Activated T-cell treated with anti-CD3 and anti-CD28 coated beads, Interleukin-2, amount 50 U/mL, for 24 hours (primary cell): ENCODE measurements at places on chromosomes 7 and 10.

DNA sequence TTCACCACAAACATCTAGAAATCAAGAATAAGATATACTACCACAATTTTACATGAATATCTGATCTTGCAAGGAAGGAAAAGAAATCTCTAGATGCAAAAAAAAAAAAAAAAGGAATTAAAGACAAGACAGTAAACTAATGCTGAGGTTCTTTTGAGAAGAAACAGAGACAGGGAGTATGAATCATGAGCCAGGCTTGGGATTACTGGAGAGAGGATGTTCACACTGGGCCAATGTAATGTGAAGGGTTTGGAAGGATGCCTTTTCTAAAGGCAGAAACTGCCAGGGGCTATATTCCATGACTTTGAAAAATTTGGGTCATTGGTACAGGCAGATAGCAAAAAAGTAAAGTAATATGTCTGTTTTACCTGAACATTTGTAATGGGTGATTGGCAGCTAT is 573.0 kb upstream of the IGFBP3 start:
- H3K27me3 ChIP-seq = no peaks in the 10 kb centered on the region
- no peak for DNase-seq
- no peak overlapping the region for H3K27ac ChIP-seq
- H3K36me3 ChIP-seq = no peaks in the 10 kb centered on the region
- H3K4me1 ChIP-seq = no peaks in the 10 kb centered on the region

- no peaks in the 10 kb centered on the region for H3K27me3 ChIP-seq
- no peaks in the 10 kb centered on the region for H3K36me3 ChIP-seq
- H3K4me3 ChIP-seq = no peak overlapping the region
- no peak overlapping the region for H3K27ac ChIP-seq
- no peak for DNase-seq
Measured at GRCh38 chr7:34165466-34165865, 260.1 kb downstream of the BMPER start.

DNA sequence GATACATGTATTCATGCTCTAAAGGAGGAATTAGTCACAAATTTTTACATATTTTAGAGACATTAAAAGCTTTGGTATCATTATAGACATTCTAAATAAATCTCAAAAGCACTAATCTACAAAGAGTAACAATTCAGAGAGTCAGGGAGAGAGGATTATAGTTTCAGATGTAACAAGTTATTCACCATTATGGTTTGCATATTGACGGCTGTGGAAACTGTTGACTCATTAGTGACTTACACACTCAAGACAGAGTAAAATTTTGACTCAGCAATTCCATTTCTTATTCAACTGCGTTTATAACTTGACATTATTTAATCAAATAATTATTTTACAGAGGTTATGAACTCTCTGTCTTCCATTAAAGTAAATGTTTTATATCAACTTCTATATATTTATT is 95.4 kb upstream of the SEMA3C start:
- no peak overlapping the region for H3K4me3 ChIP-seq
- DNase-seq = no peak
- no peaks in the 10 kb centered on the region for H3K27me3 ChIP-seq
- H3K4me1 ChIP-seq = no peaks in the 10 kb centered on the region
- H3K27ac ChIP-seq = no peak overlapping the region

- H3K4me1 ChIP-seq = no peaks in the 10 kb centered on the region
- no peak overlapping the region for H3K27ac ChIP-seq
- H3K4me3 ChIP-seq = no peak overlapping the region
- no peaks in the 10 kb centered on the region for H3K36me3 ChIP-seq
Measured at GRCh38 chr10:107340326-107340725, 175.8 kb upstream of the SORCS1 start.

GRCh38 chr10:129917936-129918335 is 46.1 kb downstream of the EBF3 start:
- H3K27me3 ChIP-seq = no peaks in the 10 kb centered on the region
- H3K4me3 ChIP-seq = no peak overlapping the region
- no peak overlapping the region for H3K27ac ChIP-seq
- no peak for DNase-seq
- no peaks in the 10 kb centered on the region for H3K36me3 ChIP-seq

DNA sequence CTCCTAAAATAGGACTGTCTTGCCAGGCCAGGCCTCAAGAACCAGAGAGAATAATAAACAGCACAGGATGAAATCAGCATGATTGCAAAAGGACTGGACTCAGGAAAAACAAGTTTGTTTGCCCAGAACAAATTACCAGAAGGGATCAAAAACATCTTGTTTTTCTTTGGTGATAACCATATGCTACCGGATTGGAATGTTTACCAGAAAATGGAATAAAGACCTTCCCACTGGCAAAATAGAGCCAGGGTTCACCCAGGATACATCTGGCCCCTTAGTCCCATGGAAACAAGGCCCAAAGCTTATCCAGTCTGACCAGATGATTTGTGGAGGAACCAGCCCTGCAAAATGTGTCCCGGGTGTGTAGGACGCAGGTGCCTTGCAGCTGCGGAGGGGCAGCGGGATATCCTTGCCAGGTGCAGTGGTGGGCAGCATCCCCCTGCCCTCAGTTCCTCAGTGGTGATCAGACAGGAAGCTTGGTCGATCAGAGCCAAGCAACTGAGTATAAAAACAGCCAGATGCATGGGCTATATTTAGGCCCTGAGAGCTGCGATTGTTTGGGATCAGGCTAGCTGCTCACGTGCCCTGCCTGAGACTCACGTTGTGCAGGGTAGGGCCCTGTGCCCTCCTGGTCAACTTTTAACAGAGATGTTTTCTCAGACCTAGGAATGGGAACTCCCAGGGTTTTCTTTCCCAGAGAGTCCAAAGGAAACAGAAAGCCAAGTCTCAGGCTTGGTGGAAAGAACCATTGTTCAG is 4.6 kb upstream of the ZNF22 start:
- peaks cover 27% of the 10 kb centered on the region for H3K4me1 ChIP-seq
- no peak overlapping the region for H3K27ac ChIP-seq
- H3K36me3 ChIP-seq = peaks cover 9% of the 10 kb centered on the region
- no peak overlapping the region for H3K4me3 ChIP-seq

DNA sequence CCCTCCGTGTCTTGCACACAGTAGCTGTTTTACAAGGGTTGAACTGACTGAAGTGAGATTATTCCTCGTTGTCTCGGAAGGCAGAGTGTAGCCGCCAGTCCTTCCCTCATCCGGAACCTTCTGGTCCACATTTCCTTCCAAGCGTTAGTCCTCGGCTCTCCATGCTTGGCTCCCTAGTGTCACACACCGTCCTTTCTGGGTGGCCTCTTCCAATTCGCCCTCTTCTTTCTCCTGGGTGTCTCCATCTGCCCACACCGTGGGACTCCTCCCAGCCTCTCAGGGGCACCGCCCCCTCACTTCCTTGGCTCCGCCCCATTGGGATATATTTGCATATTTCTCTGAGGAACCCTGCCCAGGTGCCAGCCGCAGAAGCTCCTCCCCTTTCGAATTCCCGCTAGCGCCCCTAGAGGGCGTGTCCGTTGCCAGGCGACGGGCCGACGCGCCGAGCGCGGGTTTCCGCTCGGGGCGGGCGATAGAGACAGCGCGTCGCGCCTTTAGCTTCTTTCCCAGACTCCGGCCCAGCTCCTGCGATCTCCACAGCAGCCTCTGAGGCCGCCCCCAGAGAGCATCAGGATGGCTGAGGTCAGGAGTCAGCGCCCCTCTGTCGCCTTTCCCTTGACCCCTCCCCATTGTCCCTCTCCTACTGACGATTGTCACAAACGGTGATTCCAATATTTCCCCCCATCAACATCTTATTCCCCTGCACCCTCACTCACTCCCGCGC is at the start of gene CFAP58:
Gene CFAP58, plus strand, starts transcription at position 509 of the 724 bp plus-strand sequence. Its CDS starts 65 bp downstream, at position 574.
- no peaks in the 10 kb centered on the region for H3K4me1 ChIP-seq
- H3K27ac ChIP-seq = peak within 1 kb of the TSS; percentile 67
- DNase-seq = peak; percentile 92
- H3K27me3 ChIP-seq = no peaks in the 10 kb centered on the region

DNA sequence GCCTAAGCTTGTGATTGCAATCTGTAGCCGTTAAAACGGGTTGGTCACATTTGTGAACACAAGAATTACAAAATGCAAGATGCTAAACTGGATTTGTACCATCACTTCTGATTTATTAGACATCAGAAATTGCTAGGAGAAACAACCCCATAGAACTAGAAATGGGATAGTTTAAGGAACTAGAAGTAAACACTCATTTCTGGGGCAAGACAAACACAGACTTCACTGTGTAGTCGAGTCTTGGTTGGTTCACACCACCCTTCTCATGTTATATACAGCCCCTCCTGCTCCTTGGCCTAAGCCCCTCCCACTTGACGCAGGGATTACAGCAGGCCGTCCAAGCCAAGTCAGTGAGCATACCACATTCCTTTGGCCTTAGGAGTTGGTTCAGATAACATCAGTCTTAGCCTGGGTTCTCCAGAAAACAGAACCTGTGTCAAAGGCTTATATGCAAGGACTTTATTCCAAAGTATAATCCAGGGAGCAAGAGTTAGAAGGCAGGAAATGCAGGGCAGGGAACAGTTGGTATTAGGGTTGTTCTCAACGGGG is 2.0 kb upstream of the NRAP start:
- H3K4me3 ChIP-seq = no peak overlapping the region
- H3K4me1 ChIP-seq = peaks cover 11% of the 10 kb centered on the region
- no peak for DNase-seq
- H3K36me3 ChIP-seq = no peaks in the 10 kb centered on the region
- H3K27ac ChIP-seq = no peak overlapping the region

GRCh38 chr7:138243430-138243829 is 167.2 kb downstream of the AKR1D1 start:
- H3K27me3 ChIP-seq = no peaks in the 10 kb centered on the region
- no peaks in the 10 kb centered on the region for H3K36me3 ChIP-seq
- no peak for DNase-seq
- H3K27ac ChIP-seq = no peak overlapping the region
- H3K4me1 ChIP-seq = no peaks in the 10 kb centered on the region

GRCh38 chr10:124971276-124971675 is 29.4 kb downstream of the ZRANB1 start:
- peaks cover 37% of the 10 kb centered on the region for H3K4me1 ChIP-seq
- no peaks in the 10 kb centered on the region for H3K27me3 ChIP-seq
- H3K27ac ChIP-seq = peak overlapping the region; percentile 58
- peaks cover 86% of the 10 kb centered on the region for H3K36me3 ChIP-seq

DNA sequence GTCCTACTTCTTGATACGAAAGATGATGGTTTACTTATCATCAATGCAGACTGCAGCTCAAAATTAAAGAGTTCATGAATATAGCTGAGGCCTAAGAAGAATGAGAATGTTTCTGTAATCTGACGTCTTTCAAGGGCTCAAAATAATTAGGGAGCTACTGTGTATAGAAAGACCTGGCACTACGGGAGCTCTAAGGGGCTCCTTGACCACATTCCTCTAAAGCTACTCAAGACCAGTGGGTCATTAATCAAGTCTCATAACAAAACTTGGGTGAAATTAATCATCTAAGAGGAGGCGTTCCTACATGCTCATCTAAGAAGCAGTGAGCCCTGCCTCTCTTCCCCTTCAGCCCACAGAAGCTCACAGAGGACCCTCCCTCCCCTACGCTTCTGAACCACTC is 863.8 kb upstream of the AUTS2 start:
- H3K4me1 ChIP-seq = no peaks in the 10 kb centered on the region
- H3K4me3 ChIP-seq = no peak overlapping the region
- no peak overlapping the region for H3K27ac ChIP-seq

- no peaks in the 10 kb centered on the region for H3K27me3 ChIP-seq
- H3K4me1 ChIP-seq = peaks cover 66% of the 10 kb centered on the region
- peak; percentile 75 for DNase-seq
- H3K27ac ChIP-seq = peak overlapping the region; percentile 99
- peaks cover 40% of the 10 kb centered on the region for H3K36me3 ChIP-seq
- peak overlapping the region; percentile 96 for H3K4me3 ChIP-seq
Measured at GRCh38 chr7:114922652-114923402, 933 bp downstream of the MDFIC start.

DNA sequence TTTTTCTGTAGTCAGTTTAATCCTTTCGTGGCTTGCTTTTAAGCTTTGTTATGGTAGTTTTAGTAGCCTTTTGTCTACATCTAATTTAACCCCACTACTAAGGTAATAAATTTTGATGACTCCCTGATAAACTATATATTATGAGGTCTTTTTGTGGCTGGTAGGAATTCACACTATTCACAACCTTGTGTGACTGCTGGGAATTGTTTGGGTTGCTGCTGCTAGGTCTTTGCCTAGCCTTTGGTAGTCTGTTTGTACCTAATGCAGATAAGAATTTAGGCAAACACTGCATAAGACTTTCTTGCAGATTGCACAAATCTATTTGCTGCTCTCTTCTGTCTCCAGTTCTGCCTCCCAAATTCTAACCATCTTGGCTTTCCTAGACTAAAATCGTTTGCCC is 58.3 kb downstream of the SHOC2 start:
- H3K4me3 ChIP-seq = no peak overlapping the region
- H3K4me1 ChIP-seq = peaks cover 51% of the 10 kb centered on the region
- no peak overlapping the region for H3K27ac ChIP-seq
- no peak for DNase-seq

GRCh38 chr10:68561865-68562649 is 1.9 kb downstream of the TET1 start:
- no peak overlapping the region for H3K27ac ChIP-seq
- H3K4me1 ChIP-seq = peaks cover 25% of the 10 kb centered on the region
- peak overlapping the region; percentile 58 for H3K4me3 ChIP-seq
- no peaks in the 10 kb centered on the region for H3K36me3 ChIP-seq
- peak; percentile 30 for DNase-seq
- H3K27me3 ChIP-seq = peaks cover 63% of the 10 kb centered on the region

DNA sequence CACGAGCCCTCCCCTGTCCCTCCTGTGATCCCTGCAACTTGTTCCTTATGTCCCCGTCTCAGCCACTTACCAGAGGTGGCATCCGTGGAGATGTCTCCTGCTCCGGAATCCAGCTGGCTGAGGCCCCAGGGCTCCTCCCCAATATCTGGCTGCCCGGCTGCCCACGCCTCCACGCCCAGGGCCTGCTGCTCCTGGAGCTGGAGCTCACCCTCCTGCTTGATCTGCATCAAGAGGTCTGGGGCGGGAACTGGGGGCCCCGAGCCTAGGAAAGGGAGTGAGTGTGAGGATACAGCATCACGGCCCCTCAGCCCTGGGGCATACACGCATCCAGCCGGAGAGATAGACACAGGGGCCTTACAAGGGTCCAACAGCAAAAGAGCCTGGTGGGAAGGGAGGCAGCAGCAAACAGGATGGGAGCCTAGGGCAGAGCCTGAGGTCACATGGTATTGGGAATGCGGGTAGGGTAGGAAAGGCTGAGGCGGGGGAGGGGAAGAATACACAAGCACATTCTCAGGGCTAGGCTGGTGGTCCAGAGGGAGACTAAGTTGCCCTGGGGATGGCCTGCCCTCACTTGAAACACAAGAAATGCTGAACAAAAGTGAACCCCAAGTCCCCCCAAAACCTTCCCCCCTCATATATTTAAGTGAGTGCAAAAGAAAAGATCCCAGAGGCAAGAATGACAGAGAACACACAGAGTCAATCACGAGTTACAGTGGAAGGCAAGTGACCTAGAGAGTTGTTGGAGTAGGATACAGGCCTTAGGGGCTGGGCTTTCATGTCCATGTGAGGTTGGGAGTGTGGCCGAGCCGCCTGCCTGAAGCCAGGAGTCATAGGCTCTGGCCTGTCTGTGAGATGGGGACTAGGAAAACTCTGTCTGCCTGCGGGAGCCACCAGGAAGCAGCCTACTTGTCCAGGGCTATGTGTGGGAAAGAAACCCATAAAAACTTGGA is 16.9 kb upstream of the ZNF777 start:
- H3K27me3 ChIP-seq = no peaks in the 10 kb centered on the region
- no peak overlapping the region for H3K4me3 ChIP-seq
- H3K4me1 ChIP-seq = no peaks in the 10 kb centered on the region
- peak overlapping the region; percentile 33 for H3K27ac ChIP-seq

GRCh38 chr7:147415991-147416390 is 1174.6 kb upstream of the C7orf33 start:
- H3K27me3 ChIP-seq = no peaks in the 10 kb centered on the region
- no peak overlapping the region for H3K4me3 ChIP-seq
- H3K36me3 ChIP-seq = no peaks in the 10 kb centered on the region
- no peaks in the 10 kb centered on the region for H3K4me1 ChIP-seq
- H3K27ac ChIP-seq = no peak overlapping the region

- H3K4me1 ChIP-seq = no peaks in the 10 kb centered on the region
- H3K4me3 ChIP-seq = no peak overlapping the region
- no peak for DNase-seq
Measured at GRCh38 chr10:18313626-18314025, 173.4 kb downstream of the CACNB2 start.
